NCI-H526 (cell line): ENCODE measurements at places on chromosomes 12 and 14.

GRCh38 chr14:81594012-81594411 lies 60.4 kb upstream of the SEL1L start:
- no peak for DNase-seq

- DNase-seq = no peak
Observed at GRCh38 chr12:57890191-57891115, 43.9 kb upstream of the CTDSP2 start.

GRCh38 chr14:55366271-55366670 lies 45.4 kb downstream of the ATG14 start:
- no peak for DNase-seq

GRCh38 chr14:75715926-75716780 lies 55.1 kb downstream of the TTLL5 start:
- no peak for DNase-seq
